ENCODE measurements at places on chromosomes 4 and X.

DNA sequence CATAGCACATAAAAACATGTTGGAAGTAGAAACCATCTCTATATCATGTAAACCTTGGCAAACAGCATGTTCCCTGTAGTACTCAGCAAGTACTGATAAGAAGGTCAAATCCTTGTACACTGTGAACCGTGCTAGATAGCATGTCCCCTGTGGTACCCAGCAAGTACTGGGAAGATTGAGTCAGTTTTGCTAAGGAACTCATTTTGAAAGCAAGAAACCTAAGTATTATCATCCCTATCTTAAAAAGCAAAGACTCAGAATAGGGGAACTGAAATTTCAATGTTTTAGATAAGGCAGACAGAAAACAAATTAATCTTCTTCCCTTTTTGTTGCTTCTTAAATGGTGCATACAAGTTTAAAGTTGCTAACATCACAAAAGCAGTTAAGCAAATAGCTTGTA is 180.2 kb downstream of the RBM46 start:
- no peak for DNase-seq

GRCh38 chrX:18377796-18378195 is 23.3 kb upstream of the SCML2 start:
- DNase-seq = peak; percentile 7

DNA sequence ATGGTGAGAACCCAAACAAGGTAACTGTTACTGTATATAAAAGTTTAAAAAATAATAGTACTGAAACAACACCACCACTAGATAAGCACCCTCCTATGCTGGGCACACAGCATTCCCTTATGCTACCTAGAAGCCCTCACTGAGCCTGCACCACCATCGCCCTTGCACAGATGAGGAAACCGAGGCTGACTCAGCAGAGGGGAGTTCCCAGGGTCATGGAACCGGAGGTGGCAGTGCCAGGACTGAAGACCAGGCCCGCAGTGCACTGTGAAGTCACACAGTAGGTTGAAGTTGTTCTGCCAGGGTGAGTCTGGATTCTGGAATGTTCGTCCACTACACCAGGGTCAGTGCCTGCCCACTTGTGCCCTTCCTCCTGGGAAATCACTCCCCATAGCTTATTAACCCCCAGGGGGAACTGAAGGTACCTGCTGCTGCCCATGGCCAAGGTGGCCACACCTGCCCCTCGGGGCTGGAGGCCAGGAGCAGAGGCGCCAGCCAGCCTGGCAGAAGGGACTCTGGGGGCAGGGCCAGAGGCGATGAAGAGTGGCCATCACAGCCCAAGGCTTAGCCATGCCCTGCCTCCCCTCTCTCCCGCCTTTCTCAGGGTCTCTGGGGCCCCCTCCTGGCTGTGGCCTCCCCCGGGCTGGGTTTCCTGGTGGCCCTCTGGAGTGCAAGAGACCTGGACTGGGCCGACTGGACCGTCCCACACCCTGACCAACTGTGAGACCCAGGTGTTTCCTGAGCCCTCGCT is 15.1 kb upstream of the ABLIM2 start:
- DNase-seq = no peak

DNA sequence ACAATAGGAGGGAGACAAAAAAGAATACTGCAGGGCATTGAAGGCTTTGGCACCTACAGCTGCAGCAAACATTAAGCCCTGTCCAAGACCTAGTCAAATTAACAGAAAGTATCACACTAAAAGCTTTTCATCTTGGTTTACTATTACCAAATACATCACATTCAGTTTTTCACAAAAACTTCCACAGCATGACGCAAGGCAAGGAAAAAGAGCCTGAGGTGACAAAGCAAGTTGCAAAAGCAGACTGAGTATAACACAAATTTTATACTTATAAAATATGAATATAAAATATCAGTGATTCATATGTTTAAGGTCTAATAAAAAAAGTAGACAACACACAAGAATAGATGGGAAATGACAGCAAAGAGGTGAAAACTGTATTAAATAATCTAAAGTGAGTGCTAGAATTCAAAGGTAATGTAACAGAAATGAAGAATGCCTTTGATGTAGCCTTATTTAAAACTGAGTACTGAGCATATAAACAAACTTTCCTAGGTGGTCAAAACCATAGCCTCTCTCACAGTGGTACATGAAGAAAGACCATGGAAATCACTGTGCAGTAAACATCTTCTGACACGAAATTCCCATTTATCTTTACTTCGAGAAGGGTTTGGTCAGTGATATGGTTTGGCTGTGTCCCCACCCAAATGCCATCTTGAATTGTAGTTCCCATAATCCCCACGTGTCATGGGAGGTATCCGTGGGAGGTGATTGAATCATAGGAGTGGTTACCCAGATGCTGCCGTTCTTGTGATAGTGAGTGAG is 27.7 kb upstream of the MAGEA11 start:
- DNase-seq = no peak

DNA sequence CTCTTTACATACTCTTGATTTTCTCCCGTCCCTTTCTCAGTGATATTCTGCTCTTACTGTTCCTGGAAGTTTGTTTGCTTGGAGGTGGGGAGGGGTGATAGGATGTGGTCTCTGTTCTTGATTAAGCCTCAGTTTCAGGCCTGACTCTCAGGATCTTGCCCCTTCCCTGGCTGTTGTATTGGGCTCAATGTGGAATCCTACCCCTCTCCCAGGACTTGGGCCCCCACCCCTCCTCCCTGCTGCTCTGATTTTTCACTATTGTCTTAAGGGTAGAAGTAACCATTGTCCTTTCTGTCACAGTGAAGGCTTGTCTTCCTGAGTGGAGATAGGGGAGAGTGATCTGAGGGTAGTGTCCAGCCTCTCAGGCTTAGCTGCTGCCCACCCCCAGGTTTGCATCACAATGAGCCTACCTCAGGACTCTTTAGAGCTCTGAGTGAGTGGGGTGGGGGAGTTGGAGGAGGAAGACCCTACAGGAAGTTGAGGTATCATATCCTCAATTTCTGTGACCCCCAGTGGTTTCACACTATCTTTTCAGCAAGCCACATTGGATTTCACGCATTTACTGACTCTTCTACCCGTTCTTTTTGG is 16.5 kb downstream of the CDKL5 start:
- DNase-seq = no peak

- no peak for DNase-seq
Measured at GRCh38 chr4:47312170-47312569, 151.3 kb downstream of the COMMD8 start.

Data from T47D (cell line).